ENCODE measurements at places on chromosomes 13 and 19.

DNA sequence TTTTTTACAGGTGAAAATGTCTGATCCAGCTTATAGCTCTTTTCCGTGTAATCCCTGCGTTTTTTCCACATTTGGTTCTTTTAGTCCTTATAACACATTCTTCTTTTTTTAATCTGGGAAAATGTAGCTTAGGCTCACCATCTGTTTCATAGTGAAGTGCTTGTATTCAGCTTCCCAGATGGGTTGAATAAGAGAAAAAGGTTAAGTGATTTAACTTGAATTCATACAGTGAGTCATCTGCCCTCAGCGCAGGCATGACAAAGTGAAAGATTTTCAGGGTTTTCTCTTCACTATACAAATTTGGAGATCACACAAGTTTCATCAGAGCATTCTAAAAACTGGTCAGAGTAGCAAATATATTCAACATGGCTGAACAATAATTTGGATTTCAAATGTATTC lies 224.8 kb downstream of the SPRY2 start:
- H3K4me3 ChIP-seq: no peak overlapping the region
- no peaks in the 10 kb centered on the region for H3K27me3 ChIP-seq
- H3K36me3 ChIP-seq: no peaks in the 10 kb centered on the region
- no peaks in the 10 kb centered on the region for H3K4me1 ChIP-seq
- H3K27ac ChIP-seq: no peak overlapping the region

GRCh38 chr13:110157718-110158117 lies 149.2 kb downstream of the COL4A1 start:
- no peaks in the 10 kb centered on the region for H3K36me3 ChIP-seq
- H3K4me1 ChIP-seq: no peaks in the 10 kb centered on the region
- no peak overlapping the region for H3K4me3 ChIP-seq
- H3K27me3 ChIP-seq: no peaks in the 10 kb centered on the region

DNA sequence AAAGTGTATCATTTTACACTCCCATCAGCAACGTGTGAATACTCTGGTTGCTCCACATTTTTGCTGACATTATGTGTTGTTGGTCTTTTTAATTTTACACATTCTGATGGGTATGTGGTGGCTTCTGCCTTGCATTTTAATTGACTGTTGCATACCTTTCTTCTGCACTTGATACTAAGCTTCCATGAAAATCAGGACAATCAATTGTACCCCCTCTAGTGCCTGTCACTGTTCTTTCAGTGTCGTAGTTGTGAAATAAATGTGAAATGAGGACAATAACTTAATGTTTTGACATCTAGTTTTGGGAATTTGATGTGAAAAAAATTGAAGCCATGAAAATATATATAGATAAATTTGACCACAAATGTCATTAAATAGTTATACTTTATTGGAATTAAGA lies 6.7 kb downstream of the IFT88 start:
- H3K36me3 ChIP-seq: no peaks in the 10 kb centered on the region
- no peak for DNase-seq

DNA sequence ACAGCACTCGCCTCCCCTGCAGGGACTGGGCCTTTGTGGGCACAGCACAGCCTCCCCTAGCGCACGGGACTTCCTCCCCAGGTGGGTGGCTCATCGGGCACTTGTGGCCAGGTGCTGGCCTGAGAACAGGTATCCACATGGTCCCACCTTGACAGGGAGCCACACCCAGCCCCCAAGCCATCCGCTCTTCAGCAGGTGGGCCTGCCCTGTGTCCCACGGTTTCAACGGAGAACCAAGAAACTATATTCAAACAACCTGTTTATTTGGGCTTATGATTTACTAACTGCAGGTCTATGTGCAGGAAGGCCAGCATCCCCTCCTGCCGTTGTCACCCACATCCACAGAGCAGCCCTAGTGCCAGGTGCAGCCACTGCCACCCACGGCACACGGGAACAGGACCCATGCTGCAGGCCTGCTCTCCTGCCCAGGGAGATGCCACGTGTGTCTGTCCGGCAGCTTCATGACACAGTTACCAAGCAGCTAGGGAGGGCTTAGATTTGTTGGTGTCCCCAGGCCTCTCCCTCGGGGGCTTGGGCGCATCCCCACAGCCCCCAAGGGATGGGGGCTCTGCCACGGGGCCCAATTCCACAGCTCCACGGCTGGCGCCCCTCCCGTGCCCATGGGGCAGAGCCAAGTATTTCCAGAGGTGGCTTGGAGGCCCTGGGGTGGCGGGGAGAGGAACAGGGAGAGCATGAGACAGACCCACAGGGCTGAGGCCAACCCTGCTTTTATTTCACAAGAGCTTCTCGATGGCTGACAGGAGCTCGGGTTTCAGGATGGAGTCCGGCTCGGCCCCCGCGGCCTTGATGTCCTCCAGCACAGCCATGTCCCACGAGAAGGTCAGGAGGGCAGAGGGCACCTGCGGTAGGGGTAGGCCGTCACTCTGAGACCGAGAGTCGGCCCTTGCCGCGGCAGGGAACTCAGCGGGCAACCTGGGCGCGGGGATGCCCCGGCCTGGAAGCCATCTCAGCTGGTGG lies 12.5 kb downstream of the UBXN6 start:
- DNase-seq: no peak
- no peaks in the 10 kb centered on the region for H3K27me3 ChIP-seq
- H3K36me3 ChIP-seq: peaks cover 26% of the 10 kb centered on the region
- no peak overlapping the region for H3K4me3 ChIP-seq

DNA sequence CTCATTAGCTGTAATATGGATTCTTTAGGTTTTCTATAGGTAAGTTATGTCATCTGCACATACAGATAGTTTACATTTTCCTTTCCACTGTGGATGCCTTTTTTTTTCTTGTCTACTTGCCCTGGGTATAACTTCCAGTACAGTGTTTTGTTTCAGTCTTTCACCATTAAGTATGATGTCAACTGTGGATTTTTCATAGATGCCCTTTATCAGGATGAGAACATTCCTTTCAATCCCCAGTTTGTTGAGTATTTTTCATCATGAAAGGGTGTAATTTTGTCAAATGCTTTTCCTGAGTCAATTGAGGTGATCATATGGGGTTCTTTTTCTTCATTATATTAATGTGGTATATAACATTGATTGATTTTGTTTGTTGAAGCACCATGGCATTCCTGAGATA lies 43.6 kb upstream of the SACS start:
- H3K36me3 ChIP-seq: peaks cover 6% of the 10 kb centered on the region
- DNase-seq: no peak
- H3K4me3 ChIP-seq: no peak overlapping the region
- H3K27me3 ChIP-seq: no peaks in the 10 kb centered on the region
- H3K27ac ChIP-seq: no peak overlapping the region
- H3K4me1 ChIP-seq: no peaks in the 10 kb centered on the region

DNA sequence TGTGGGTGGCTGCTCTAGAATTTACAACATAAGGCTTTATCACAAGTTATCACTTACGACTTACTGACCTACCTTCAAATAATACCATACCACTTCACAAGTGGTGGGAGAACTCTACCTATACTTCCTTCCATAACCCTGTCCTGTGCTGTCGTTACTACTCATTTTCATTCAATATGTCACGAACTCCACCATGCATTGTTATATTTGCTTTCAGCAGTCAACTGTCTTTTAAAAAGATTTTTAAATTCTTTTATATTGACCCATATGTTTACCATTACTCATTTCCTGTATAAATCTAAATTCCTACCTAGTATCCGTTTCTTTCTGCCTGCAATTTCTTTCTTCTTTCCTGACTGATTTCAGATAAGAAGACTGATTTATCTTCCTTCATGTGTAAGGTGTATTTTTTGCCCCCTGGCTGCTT lies 200.0 kb downstream of the KLF12 start:
- no peaks in the 10 kb centered on the region for H3K36me3 ChIP-seq
- no peaks in the 10 kb centered on the region for H3K27me3 ChIP-seq
- no peaks in the 10 kb centered on the region for H3K4me1 ChIP-seq

GRCh38 chr13:51412431-51412830 lies 40.4 kb downstream of the INTS6 start:
- no peaks in the 10 kb centered on the region for H3K27me3 ChIP-seq
- no peaks in the 10 kb centered on the region for H3K36me3 ChIP-seq
- DNase-seq: no peak
- no peak overlapping the region for H3K27ac ChIP-seq
- no peak overlapping the region for H3K4me3 ChIP-seq
- H3K4me1 ChIP-seq: no peaks in the 10 kb centered on the region

DNA sequence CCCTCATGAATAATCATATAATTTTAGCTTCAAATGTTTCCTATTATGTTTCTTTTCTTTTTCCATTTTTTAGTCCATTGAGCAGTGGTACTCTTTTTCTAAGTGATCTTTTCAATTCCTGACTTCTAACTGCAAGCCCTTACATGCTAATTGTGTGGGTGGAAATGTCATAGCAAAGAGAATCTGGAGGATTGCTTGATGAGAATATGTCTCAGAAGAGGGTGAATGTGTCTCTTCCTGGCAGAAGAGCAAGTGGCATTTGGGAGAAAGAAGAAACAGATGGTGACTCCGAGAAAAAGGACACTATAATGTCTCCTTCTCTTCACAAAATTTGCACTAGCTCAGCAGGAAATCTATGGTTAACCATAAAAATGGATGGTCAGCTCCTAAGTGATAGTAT lies 2320.0 kb downstream of the PCDH9 start:
- H3K36me3 ChIP-seq: no peaks in the 10 kb centered on the region
- no peaks in the 10 kb centered on the region for H3K27me3 ChIP-seq
- no peaks in the 10 kb centered on the region for H3K4me1 ChIP-seq
- no peak for DNase-seq

GRCh38 chr19:40360708-40361241 lies 12.3 kb downstream of the PLD3 start:
- peak overlapping the region; percentile 25 for H3K27ac ChIP-seq
- H3K36me3 ChIP-seq: no peaks in the 10 kb centered on the region
- H3K4me3 ChIP-seq: no peak overlapping the region
- no peaks in the 10 kb centered on the region for H3K27me3 ChIP-seq

DNA sequence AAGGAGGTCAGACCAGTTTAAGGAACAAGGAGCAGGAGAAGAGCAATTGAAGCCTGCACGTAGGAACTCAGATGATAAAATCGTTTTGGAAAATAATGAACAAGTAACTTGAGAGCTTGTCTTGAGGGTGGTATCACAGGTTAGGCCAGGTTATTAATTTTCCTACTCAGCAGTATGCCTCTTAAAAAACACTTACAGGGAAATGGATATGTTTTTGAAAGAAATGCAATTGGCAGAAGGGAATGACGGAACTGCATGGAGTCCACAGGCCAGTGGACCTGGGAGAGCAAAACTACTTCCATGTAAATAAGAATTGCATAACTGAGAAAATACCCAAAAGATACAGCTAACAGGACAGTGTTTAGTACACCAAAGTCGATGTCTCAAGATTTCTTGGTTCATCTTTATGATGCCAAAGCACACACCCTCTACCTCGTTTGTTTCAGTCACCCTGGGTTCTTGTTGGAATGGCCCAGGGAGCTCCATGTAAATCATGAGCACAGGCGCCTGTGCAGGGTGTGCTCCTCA lies 35.2 kb downstream of the MBNL2 start:
- no peaks in the 10 kb centered on the region for H3K36me3 ChIP-seq
- H3K27ac ChIP-seq: peak overlapping the region; percentile 89

- no peak for DNase-seq
- H3K27ac ChIP-seq: no peak overlapping the region
- no peaks in the 10 kb centered on the region for H3K4me1 ChIP-seq
- no peak overlapping the region for H3K4me3 ChIP-seq
These were observed 30.8 kb downstream of the CCNE1 start for GRCh38 chr19:29842471-29843179.

DNA sequence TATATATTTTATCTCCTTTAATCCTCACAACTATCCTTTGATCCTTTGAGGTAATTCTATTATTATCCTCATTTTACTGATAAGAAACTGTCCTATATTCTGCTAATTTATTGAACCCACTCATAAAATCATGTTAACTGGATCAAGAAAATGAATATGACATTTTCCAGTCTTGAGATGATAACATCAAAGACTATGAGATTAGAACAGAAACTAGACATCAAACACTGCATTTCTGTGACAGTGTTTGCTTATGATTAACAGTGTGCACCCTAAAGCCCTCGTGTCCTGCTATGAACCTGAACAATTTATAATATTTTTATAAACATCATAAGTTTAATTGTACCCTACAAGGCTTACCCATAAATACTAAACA lies 96.3 kb downstream of the TBC1D4 start:
- H3K4me3 ChIP-seq: no peak overlapping the region
- H3K4me1 ChIP-seq: no peaks in the 10 kb centered on the region
- no peak for DNase-seq

- H3K27me3 ChIP-seq: peaks cover 20% of the 10 kb centered on the region
- H3K27ac ChIP-seq: no peak within 1 kb of the TSS
- no peaks in the 10 kb centered on the region for H3K36me3 ChIP-seq
- no peak within 1 kb of the TSS for H3K4me3 ChIP-seq
- H3K4me1 ChIP-seq: no peaks in the 10 kb centered on the region
These were observed at the start of gene SHISA7 for GRCh38 chr19:55443045-55443823. SHISA7 (minus strand) TSS chr19:55443300; CDS start chr19:55442863, 437 bp downstream.

DNA sequence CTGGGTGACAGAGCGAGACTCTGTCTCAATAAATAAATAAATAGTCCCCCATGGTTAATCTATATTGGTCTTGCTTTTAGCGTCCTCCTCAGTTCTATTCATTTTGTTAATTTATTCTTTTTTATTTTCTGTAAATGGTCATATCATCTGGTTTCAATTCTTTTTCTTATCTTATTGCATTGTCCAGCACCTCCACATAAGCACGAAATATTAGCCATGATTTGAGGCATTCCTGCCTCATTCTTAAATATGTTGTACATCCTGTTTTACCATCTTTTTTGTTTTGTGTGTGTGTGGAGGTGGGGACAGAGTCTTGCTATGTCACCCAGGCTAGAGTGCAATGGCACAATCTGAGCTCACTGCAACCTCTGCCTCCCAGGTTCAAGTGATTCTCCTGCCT lies 24.6 kb upstream of the CCDC124 start:
- H3K4me1 ChIP-seq: peaks cover 3% of the 10 kb centered on the region
- no peak overlapping the region for H3K4me3 ChIP-seq
- DNase-seq: no peak
- no peaks in the 10 kb centered on the region for H3K36me3 ChIP-seq

GRCh38 chr19:7787602-7788177 lies 24.6 kb downstream of the CLEC4M start:
- H3K36me3 ChIP-seq: no peaks in the 10 kb centered on the region
- no peak for DNase-seq
- H3K4me1 ChIP-seq: no peaks in the 10 kb centered on the region
- H3K27me3 ChIP-seq: peaks cover 5% of the 10 kb centered on the region
- H3K4me3 ChIP-seq: no peak overlapping the region

GRCh38 chr19:49921871-49922795 lies 6.9 kb upstream of the ATF5 start:
- H3K4me1 ChIP-seq: no peaks in the 10 kb centered on the region
- DNase-seq: no peak
- no peaks in the 10 kb centered on the region for H3K27me3 ChIP-seq
- no peak overlapping the region for H3K4me3 ChIP-seq
- H3K36me3 ChIP-seq: no peaks in the 10 kb centered on the region

- no peak overlapping the region for H3K4me3 ChIP-seq
- no peaks in the 10 kb centered on the region for H3K4me1 ChIP-seq
- DNase-seq: no peak
These were observed 898.3 kb upstream of the PCDH9 start for GRCh38 chr13:68128297-68128915.

- no peak overlapping the region for H3K4me3 ChIP-seq
- H3K4me1 ChIP-seq: no peaks in the 10 kb centered on the region
These were observed 11.8 kb upstream of the RB1 start for GRCh38 chr13:48291730-48292129.

- no peak for DNase-seq
- no peak overlapping the region for H3K27ac ChIP-seq
- no peaks in the 10 kb centered on the region for H3K27me3 ChIP-seq
- no peak overlapping the region for H3K4me3 ChIP-seq
- H3K36me3 ChIP-seq: no peaks in the 10 kb centered on the region
- no peaks in the 10 kb centered on the region for H3K4me1 ChIP-seq
These were observed 79.2 kb downstream of the LRCH1 start for GRCh38 chr13:46632176-46632575.

- H3K4me3 ChIP-seq: no peak overlapping the region
- no peaks in the 10 kb centered on the region for H3K36me3 ChIP-seq
- no peak for DNase-seq
- no peaks in the 10 kb centered on the region for H3K27me3 ChIP-seq
- no peaks in the 10 kb centered on the region for H3K4me1 ChIP-seq
These were observed 26.9 kb downstream of the CHAMP1 start for GRCh38 chr13:114341003-114341777.
